Stimulated activated CD8-positive, alpha-beta memory T cell treated with anti-CD3 and anti-CD28 coated beads, Interleukin-12 subunit alpha, Interleukin-12 subunit beta, amount 100 ng/mL, for 4 hours (primary cell): ENCODE measurements at places on chromosomes 11 and 22.

DNA sequence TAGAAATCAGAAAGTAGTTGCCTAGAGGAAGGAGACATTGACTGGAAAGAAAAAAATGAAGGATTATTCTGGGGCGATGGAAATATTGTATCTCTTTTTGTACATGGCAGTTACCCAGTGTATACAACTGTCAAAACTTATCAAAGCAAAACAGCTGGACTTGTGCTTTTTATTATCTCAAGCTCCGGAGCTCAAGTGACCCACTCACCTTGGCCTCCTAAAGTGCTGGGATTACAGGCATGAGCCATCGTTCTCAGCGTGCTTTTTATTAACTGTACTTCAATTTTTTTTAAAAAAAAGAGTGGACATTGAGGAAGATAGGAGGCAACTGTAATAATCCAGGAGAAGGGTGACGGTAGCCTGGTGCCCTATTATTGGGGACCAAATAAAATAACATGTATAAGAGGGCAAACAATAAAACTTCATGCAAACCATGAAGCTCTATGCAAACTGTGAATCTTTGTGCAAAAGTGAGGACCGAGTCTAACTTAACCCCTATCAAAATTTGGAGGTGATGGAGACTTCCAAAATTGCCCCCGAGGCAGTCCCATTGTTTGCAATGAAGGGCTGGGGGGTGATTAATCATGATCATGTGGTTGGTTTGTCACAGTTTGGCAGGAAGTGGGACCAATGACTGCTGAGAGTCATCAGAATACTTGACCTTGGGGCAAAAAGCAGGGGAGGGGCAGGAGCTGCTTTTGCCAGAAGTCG, 23.5 kb downstream of the FZD4 start:
- no peak for DNase-seq

DNA sequence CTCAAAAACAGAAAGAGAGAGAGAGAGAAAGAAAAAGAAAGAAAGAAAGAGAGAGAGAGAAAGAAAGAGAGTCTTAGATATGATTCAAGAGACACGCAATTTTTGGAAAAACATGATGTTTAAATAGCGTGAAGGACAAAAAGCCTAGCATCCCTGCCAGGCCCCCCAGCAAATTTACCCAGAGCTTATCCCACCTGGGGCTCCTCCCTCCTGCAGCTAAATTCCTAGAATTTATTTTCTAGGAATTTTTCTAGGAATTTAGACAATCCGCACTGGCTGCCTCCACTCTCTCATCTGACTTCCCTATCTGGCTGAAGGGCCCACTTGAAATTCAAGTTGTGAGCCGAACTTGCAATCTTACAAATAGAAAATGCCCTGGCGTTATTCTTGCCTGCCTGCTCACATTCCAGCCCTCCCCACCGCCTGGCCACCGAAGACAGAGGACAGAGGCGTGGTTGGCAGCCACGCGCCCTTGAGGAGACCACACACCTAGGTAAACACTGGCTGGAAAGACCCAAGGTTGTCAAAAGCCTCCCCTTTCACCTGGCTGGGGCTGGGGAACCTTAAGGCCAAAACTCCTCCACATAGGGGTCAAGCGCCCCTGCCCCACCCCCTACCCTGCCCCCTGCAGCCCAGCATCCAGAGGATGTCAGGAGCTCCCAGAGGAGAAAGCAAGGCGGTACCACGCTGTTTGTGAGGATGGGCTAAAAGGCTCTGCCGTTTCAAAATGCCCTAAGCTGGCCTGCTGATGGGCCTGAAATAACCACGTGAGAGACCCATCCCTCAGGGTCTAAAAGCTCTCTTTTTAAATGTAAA, 42.2 kb downstream of the AHNAK start:
- DNase-seq = no peak

DNA sequence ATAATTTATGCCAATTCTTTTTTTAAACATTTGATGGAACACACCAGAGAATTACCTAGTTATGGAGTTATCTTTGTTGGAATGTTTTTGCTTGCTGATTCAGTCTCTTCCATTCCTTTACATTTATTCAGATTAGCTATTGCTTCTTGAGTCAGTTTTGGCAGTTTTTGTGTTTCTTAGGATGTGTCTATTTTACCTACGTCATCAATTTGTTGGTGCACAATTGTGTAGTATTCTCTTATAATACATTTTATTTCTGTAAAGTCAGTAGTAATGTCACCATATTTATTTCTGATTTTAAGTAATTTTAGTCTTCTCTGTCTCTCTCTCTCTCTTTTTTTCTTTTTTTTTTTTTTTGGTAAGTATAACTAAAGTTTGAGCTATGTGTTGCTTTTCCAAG, 929.5 kb upstream of the RAG2 start:
- DNase-seq = no peak

GRCh38 chr11:86089659-86090058, 20.8 kb upstream of the PICALM start:
- no peak for DNase-seq

GRCh38 chr11:59365232-59366018, 6.7 kb downstream of the OR5AN1 start:
- no peak for DNase-seq

- DNase-seq = no peak
These were observed 96.0 kb downstream of the MICAL3 start for GRCh38 chr22:17928391-17928790.

DNA sequence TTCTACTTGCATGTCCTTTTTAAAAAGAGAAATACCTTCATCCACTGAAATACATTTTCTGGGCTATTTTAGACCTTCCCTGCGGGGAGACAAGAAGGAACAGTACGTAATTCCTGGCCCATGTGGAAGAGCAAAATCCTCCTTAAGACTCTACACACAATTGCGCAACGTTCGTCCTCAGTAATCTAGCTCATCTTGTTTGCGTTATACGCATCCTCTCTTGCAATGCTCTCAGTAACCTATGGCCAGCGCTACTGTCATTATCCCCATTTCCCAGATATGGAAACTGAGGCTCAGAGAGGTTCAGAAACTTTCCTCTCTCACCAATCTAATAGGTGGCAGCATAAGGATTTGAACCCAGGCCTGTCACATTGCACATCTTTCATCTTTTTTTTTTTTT, 54.6 kb downstream of the RPUSD4 start:
- DNase-seq = no peak

DNA sequence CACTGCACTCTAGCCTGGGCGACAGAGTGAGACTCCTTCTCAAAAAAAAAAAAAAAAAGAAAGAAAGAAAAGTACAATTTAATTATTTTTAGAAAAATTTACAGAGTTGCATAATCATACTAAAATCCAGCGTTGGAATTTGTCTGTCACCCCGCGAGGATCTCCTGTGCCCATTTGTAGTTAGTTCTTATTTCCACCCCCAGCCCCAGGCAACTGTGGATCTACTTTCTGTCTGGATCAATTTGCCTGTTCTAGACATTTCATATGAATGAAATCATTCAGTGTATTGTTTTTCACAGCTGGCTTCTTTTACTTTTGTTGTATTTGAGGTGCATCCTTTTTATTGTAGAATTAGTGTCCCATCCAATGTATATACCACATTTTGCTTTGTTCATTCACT, 102.6 kb upstream of the RASSF10 start:
- DNase-seq = no peak

DNA sequence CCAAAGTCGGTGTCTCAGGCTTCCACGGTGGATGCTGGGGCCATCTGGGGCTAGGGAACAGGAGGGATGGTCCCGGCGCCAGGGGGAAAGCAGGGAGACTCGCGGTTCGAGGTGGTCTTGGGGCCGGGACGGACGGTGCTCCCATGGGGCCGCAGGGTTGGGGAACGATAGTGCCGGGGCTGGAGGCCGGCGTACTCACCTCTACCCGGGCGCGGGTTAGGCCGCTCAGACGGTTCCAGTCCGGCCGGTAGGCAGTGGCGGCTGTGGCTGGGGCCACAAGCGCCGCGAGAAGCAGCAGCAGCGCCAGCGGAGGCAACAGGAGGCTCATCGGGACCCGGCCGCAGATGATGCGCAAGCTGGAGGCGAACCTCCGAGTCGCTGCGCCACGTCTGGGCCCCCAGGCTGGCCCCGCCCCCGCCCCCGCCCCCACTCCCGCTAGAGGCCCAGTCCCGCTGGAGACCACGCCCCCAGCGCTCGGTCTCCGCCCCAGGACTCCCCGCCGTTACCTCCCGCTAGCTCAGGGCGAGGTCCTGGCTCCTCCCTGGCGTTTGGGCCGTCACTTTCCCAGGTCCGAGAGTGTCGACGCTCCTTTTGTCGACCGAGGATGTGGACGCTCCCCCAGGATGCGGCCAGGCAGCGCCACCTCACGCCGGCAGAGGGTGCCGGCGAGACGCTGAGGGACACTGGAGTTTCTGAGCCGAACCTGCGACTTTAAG, at the start of gene SELENOM:
SELENOM (minus strand) TSS at position 391 of the 716 bp plus-strand sequence; CDS start at position 328, 63 bp downstream.
- DNase-seq = peak; percentile 72

DNA sequence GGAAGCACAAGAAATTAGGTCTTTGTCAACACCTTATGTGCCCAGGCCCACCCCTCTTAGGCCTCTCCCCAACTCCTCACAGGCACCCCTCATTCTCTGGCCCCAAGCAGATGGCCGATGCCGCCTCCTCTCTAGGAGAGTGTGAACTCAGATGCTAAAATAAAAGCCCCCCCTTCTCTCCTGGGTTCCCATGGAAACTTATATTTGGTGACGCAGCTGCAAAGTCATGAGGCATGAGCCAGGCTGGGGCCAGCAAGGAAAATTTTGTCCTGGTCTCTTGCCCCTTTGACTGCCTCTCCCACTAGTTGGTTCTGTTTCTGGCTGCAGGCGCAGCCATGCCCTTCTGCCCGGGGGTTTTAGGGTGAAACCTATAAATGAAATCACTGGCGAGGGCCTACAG, 11.8 kb downstream of the RCOR2 start:
- no peak for DNase-seq

DNA sequence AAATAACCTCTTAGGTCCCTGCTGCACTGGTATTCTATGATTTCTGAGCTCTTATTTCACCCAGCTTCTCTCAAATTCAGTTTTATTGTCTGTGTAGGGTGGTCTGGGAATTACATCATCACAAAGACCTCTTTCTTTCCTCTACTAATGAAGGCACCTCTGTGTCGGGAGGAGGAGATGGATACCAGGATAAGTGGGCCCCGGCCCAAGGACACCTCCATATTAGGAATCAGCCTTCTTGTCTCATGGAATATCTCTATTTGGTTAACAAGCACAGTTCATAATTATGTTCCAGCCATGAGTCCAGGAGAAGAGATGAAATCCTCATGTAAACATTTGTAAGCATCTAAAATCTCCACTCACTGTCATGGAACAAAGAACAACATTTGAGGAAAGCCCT, 9.4 kb downstream of the PARVA start:
- DNase-seq = no peak

DNA sequence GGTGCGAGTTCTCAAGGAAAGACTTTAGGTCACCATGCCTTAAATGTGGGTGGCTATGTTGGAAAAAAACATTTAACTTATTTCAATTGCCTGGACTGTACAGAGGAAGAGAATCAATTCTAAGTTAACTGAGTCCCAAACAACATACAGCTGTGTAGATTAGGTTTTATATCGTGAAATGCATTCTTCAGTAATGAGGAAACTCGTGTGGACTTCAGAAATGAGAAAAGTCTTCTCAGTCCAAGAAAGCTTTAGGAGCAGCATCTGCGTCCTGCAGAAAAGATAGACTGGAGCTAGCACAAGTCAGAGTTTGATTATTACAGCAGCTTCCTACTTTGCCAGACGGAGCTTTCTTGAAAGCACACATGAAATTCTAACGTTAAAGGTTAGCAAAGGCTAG, 673.0 kb downstream of the OPCML start:
- DNase-seq = no peak

DNA sequence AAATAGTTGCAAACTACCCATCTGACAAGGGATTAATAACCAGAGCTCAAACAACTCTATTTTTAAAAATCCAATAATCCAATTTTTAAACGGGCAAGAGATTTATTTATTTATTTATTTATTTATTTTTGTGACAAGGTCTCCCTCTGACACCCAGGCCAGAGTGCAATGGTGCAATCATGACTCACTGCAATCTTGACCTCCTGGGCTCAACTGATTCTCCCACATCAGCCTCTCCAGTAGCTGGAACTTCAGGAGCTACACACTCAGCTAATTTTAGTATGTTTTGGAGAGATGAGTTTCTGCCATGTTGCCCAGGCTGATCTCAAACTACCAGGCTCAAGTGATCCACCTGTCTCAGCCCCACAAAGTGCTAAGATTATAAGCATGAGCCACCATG, 267.2 kb upstream of the BLID start:
- no peak for DNase-seq

DNA sequence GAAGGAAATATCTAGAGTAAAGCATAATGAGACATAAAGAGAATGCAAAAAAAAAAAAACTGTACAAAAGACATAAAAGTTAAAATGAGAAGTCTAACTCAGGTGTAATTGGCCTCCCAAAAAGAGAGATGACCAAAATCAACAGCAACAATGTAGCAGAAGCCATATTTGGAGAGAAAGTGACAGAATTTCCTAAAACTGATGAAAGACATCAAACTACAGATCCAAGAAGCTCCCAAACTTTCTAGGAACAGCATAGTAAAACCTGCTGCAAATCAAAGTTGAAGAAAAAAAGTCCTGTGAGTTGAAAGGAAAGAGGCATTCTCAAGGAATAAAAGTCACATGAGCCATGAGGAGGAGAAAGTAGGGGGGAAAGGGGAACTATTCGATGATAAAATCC, 231.3 kb downstream of the METTL15 start:
- DNase-seq = no peak

GRCh38 chr11:66477263-66478201, 2.7 kb upstream of the DPP3 start:
- DNase-seq = no peak

GRCh38 chr11:35105319-35106079, 33.5 kb upstream of the CD44 start:
- no peak for DNase-seq

DNA sequence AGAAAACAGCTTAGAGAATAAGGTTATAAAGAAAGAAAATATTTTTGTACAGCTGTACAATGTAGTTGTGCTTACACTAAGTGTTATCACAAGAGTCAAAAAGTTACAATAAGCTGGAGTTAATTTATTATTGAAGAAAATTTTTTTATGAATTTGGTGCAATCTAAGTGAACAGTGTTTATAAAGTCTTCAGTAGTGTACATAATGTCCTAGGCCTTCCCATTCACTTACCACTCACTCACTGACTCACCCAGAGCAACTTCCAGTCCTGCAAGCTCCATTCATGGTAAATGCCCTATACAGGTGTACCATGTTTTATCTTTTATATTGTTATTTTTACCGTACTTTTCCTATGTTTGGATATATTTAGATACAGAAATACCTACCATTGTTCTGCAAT, 34.7 kb downstream of the GDPD4 start:
- DNase-seq = no peak

DNA sequence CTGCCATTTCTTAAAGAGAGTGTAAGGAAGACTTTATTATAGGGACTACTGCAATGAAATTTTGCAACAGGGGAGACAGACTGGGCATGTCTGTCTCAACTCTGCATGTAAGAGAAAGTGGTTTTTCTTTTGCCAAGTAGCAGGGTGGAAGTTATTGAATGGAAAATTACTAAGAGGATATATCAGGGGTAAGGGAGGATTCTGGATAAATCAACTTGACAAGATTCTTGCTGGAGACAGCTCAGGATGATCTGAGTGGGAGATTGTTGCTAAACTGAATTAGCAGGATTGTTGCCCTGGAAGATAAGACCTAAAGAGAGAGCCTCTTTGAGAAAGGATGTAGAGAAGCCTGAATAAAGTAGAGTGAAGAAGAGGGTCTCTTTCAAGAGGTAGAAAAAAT, 145.8 kb downstream of the LUZP2 start:
- no peak for DNase-seq

GRCh38 chr22:22995166-22995565, 75.2 kb upstream of the GNAZ start:
- DNase-seq = no peak

- no peak for DNase-seq
These were observed 199.9 kb downstream of the DSCAML1 start for GRCh38 chr11:117597071-117597470.
